ENCODE measurements at places on chromosomes 1 and 21.

DNA sequence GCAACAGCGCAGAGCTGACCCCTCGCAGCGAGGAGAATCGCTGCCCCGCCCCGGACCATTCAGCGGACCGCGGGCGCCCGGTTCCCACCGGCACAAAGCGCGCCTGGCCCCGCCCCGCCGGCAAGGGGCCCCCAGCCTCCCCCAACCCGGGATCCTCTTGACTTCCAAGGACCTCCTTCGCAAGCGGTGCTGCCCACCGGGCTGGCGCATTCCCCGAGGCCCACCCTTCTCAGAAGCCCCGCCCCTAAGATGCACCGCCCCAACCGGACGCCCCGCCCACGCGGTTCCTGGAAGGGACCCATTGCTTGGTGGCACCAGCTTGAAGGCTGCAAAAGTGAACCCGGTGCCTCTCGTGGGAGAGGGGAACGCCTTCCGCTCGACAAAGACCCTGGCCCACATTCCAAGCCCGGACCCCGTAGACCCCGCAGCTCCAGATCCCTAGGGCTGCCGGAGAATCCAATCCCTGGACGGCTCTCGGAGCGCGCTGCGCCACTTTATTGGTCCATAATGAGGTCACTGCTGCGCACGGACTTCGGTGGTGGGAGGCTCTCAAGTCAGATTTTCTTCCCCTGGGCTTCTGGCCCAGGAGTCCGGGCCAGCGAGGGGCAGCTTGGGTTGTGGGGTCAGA, 2.0 kb downstream of the HES3 start:
- DNase-seq = peak; percentile 64

DNA sequence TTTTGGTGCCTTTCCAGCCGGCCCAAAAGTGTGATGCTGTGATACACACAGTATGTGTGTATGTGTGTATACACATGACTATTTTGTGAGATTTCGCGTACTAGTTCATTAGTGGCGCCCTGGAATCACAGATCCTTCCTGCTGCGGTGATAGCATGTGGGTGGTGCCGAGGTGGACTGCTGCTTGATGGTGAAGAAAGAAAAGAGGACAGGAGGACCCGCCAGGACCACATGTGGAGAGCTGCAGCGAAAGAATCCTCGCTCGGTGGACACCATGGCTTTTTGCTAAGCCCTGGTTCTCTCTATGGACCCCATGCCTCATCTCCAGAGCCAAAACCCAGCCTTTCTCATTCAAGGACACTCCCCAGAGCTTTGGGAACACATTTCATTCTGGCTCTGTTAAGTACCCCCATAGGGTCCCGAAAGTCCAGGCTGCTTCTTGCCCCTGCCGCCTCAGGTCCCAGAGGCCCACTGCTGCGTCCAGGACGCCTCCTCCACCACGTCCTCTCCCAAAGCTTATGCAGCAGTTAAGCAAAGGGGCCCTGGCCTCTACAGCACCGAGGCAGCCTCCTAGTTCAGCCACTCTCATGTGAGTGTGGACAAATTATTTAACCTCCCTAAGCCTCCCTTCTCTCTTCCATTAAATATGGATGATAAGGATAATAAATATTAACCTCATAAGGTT, 32.8 kb upstream of the COX20 start:
- DNase-seq = no peak

DNA sequence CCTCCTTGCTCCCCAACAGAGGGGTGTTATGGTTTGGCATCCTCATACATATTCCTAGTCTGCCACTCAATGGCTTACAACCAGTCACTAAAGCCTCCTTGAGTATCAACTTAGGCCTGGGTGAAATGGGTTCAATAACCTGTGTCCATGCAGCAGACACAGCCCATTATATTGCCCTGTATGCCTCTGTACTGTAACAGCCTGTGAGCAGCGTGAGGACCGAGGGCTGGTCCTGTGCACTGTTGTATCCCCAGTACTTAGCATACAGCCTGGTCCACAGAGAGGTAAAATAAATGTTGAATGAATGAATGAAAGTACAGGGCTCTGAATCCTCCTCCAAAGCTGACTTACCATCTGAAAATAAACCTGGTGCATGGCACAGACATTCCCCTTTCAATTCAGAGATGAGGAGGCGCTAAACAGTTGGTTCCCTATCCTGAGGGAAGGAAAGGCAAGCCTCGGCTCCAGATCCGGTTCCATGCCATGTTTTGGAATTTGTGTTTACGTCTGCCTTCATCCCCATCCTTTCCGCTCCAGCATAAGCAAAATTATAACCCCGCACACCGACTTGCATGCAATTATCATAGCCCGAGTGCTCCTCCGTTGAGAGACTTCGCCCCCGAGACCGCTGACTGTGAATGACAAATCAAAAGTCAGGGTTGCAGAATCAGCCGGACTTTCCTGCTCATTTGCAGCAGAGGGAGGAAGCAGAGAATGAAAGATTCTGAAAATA, 45.0 kb upstream of the DNAJC6 start:
- DNase-seq = peak; percentile 26

DNA sequence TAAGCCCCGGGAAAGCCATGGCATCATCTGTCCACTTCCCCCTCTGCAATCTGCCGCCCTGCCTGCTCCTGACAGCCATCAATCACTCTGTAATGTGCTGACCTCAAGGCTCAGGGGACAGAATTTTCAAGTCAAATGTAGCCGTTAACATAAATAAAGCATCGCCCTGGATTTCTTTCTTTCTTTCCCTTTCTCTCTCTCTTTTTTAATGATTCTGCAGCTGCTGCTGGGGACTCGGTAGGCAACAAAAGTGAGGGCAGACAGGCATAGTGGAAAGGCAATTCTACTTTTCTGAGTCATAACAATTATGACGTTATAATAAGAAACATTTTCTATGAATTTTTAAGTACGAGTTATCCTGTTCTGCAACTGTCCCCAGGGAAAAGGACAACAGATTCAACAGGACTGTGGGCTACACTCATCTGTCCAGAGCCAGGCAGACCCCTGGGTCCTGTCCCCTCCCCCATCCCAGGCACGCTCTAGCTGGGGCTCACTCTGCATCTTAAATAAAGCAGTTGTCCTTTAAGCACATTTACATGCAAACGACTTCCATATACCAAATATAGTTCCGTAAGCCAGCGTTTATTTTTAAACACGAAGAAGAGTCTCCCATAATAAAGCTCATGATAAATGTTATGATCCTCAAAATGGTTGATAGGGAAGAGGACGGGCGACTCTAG, 78.7 kb downstream of the SSBP3 start:
- no peak for DNase-seq

GRCh38 chr21:14213164-14213563, 2.4 kb upstream of the LIPI start:
- DNase-seq = no peak
